Lower leg skin (tissue), 4 donors: ENCODE measurements at places on chromosomes 2 and 18.

- no peak for DNase-seq
Observed at GRCh38 chr2:21441442-21441841, 317.7 kb downstream of the TDRD15 start.

DNA sequence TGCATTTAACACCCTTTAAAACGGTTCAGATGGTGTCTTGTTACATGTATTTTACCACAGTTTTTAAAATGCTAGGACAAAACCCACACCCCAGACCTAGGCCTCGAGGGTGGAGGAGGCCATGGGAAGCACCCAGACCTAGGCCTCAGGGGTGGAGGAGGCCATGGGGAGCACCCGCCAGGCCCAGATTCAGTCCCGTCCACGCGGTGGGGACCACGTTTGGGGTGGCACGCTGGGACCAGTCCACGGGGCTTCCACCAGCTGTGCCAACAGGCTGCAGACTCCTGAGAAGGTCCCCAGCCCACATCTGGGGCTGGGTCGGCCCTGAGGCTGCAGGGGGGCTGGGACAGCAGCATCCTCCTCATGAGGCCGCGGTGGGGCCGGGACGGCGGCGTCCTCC is 63.4 kb downstream of the SLC66A2 start:
- no peak for DNase-seq

- no peak for DNase-seq
Observed at GRCh38 chr2:173427887-173428668, 73.4 kb downstream of the CDCA7 start.

GRCh38 chr2:217107480-217107879 is 247.6 kb upstream of the TNP1 start:
- no peak for DNase-seq

DNA sequence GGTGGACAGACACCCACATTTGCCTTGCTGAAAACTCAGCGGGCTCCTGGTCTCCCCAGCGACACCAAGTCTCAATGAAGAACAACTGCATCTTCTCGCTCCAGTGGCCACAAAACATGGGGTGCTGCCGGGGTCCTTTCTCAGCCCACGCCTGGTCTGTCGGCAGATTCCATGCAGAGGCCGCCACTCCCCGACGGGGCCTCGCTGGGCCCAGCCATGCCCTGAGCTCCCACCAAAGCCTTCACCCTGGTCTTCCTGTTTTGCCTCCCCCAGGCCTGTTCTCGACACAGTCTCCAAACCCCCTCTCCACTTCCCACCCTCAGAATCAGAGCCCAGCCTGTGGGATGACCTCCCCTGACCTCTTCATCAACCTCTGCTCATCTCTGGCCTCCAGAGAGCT is 31.2 kb downstream of the DIPK1C start:
- DNase-seq = no peak

- DNase-seq = no peak
Observed at GRCh38 chr2:61995065-61995464, 89.6 kb downstream of the COMMD1 start.

- DNase-seq = no peak
Observed at GRCh38 chr2:64127119-64127518, 17.1 kb downstream of the PELI1 start.

DNA sequence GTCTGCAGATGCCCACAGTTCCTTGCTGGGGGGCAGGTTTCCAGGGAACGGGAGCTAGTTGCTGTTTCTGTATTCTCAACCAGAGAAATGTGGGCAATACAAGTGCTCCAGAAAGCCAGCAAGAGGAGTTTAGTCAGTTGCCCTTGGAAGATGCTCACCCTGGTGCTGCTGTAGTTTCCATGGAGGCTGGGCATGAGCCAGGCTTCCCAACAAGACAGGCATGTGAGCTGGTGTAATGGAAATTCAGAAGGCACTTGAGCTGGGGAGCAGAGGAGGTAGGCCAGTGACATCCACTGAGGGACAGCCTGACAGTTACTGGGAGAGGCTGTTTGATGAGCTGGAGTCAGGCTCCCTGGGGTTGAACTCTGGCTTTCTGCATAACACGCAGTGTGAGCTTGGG is 7.7 kb downstream of the HK2 start:
- DNase-seq = no peak

GRCh38 chr2:20557635-20558034 is 93.3 kb downstream of the HS1BP3 start:
- DNase-seq = no peak

GRCh38 chr2:215435870-215436704 is at the start of gene FN1:
Gene FN1 (minus strand): TSS chr2:215436068. CDS start chr2:215435802, 266 bp downstream.
- DNase-seq = peak; percentile 84

- DNase-seq = no peak
Observed at GRCh38 chr2:201949181-201949926, 84.3 kb upstream of the FZD7 start.

GRCh38 chr2:119826370-119826961 is 66.7 kb downstream of the PTPN4 start:
- no peak for DNase-seq

DNA sequence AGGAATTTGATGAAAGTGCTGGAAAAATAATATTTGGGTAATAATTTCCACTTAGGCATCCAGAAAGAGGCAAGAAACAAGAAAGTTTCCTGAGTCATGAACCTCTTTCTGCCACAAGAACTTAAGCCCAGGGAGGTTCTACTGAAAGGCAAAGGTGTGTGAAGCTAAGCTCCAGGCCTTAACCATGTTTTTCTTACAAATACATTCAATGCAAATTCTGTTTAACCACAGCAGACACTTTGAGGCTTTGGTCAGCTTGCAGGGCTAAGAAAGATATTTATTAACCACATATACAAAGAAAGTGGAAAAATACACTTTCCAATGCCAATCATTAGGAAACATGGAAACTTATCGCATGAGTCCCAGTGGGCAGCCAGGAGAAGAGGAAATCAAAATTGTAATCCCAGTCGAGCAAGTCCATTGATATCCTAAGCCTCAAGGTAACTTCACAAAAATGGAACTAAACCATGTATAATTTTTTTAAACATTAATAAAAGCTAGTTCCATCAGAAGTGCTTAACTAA is 68.3 kb downstream of the PIEZO2 start:
- no peak for DNase-seq

DNA sequence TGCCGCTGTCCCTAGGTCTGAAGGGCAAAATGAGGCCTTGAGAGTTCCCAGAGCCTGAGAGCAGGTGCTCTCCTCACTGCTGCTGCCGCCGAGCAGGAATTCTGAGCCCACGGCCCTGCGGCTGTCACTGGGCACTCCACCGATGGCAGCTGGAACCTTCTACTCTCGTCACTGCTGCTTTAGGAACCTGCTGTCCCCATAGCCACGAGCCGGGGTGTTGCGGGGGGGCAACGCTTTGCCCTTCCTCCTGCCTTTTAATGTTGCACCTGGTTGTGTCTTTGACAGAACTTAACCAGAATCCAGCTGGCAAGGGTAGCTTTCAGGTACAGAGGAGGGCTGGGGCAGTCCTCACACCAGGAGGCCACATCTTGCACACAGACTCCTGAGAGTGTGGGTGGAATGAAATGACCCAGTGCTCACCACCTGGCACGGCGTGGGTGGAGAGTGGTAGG is 32.3 kb downstream of the NCK2 start:
- DNase-seq = peak; percentile 61

- no peak for DNase-seq
Observed at GRCh38 chr18:12592597-12593127, 65.2 kb downstream of the SPIRE1 start.

DNA sequence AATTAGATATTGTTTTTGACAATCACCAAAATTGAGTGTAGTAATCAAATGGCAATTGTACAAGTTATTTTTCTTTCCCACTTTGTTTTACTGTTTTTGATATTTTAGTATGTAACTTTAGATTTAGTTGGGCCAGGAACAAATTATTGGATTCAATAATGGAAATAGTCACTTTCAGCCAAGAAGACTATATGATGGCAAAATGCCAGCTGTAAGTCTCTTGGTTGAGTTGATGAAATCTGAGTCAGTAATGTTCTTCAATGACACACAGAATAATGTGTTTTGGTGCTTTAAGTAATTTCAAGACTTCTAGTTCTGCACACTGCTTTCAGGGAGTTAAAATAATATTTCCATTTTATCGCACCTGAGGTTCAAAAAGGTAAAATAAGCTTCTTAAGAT is 2022.0 kb upstream of the CELF4 start:
- DNase-seq = no peak

- no peak for DNase-seq
Observed at GRCh38 chr2:215883799-215884198, 129.6 kb downstream of the MREG start.

DNA sequence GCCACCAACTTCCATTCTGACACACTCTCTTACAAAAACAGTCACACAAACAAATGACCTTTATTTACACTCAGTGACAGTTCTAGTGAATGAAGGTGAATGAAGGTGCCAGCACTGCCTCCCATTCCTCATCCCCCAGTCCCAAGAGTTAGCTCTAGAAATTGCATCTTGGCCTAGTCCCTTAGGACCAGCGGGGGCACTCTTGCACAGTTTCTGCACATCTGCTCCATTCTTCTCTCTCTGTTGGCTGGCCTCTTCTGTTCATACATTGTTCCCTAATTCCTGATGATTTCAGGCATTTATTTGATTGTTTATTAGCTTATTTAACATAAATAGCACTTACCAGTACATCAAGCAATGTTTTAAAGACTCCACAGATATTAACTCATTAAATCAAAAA is 30.9 kb downstream of the GAREM1 start:
- DNase-seq = no peak

- no peak for DNase-seq
Observed at GRCh38 chr2:198012025-198012424, 207.6 kb downstream of the PLCL1 start.

DNA sequence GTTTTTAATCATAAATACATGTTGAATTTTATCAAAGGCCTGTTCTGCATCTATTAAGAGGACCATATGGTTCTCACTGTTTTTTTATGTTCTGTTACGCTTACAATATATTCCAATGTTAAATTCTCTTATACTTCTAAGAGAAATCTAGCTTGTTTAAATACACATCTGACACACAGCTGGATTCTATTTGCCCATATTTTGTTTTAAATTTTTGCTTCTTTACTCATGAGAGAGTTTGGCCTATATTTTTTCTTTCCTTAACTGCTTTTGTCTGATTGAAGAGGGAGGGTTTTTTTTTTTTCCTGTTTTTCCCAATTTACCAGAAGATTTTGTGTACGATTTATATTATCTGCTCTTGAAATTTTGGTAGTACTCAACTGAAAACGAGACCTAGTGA is 34.9 kb downstream of the RNF144A start:
- no peak for DNase-seq

DNA sequence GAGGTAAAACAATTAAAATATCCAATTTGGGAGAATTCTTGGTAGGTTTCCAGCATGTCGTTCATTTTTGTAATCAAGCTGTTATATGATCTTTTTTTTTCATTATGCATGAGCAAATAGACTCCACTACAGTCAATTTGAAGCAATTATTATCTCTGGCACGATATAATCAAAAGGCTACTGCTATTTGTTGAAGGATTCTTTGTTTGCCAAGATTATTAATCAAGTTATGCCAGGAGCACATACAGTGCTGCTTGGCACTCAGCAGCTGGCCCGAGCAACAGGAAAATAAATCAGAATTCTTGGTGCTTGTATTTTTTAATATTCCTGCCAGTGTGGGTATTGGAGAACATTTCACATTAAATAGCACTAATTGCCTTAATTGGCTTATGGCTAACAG is 279.5 kb downstream of the RND3 start:
- no peak for DNase-seq

DNA sequence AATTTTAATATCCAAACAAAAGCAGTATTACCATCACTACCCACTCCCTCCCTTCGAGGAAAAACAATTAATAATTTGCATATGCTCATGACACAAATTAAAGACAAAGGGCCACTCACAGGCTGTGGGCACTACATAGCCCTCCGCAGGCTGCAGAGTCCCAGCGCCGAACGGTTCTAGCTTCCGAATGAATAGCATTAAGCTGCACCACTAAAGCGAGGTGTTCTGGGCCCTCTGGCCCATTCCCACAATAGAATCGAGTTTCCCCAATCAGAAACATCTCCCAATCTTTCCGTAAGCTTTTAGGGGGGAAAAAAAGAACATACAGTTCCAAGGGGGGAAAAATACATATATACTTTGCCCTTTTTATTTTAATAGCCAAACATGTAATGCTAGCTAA is 14.5 kb upstream of the SIX3 start:
- DNase-seq = no peak

GRCh38 chr2:194252127-194252526 is 1404.9 kb upstream of the SLC39A10 start:
- no peak for DNase-seq

DNA sequence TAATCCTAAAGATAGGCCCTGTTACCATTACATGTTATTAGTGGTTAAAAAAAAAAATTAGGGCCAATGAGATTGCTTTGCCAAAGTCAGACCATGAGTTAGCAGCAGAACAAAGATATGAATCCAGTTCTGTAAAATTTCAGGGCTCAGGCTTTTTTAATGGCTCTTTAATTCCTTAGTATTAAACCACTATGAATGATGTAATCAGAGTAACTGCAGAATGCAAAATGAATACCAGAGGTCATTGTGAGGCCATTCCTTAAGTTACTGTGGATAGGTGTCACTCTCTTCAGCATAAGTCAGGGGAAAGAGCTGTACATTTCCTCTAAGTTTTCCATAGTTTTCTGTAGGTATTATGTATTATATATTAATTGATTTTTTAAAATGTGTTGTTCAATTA is 42.2 kb upstream of the TBR1 start:
- DNase-seq = no peak

- DNase-seq = no peak
Observed at GRCh38 chr2:236693531-236693930, 123.9 kb downstream of the ACKR3 start.

DNA sequence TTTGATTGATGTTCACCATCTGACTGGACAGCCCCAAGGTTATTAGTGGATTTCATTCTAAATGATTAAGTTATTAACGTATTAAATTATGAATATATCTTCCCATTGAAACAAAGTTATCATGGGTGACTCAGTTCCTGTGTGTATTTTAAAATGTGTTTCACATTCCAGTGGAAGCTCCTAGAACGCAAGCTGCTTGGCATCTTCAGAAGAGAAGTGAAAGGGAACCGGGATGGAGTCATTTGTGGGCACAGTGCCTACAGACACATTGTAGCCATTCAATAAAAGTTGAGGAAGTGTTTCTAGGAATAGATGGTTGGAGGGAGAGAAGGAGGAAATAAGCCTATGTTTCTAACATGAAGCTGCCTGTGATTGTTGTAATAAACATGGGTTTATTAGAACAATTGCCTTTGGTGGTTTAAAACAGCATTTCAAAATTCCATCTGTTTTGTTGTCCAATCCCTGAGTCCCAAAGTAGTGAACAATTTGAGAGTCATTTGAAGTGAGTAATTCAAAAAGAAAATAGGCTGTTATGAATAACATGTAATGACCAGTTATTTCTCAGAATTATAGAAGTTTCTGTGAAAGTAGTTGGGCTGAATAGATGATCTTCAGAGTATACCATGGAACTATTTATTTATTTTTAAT is 143.5 kb downstream of the PKP4 start:
- peak; percentile 38 for DNase-seq
